ENCODE measurements at places on chromosomes 7 and 10.

DNA sequence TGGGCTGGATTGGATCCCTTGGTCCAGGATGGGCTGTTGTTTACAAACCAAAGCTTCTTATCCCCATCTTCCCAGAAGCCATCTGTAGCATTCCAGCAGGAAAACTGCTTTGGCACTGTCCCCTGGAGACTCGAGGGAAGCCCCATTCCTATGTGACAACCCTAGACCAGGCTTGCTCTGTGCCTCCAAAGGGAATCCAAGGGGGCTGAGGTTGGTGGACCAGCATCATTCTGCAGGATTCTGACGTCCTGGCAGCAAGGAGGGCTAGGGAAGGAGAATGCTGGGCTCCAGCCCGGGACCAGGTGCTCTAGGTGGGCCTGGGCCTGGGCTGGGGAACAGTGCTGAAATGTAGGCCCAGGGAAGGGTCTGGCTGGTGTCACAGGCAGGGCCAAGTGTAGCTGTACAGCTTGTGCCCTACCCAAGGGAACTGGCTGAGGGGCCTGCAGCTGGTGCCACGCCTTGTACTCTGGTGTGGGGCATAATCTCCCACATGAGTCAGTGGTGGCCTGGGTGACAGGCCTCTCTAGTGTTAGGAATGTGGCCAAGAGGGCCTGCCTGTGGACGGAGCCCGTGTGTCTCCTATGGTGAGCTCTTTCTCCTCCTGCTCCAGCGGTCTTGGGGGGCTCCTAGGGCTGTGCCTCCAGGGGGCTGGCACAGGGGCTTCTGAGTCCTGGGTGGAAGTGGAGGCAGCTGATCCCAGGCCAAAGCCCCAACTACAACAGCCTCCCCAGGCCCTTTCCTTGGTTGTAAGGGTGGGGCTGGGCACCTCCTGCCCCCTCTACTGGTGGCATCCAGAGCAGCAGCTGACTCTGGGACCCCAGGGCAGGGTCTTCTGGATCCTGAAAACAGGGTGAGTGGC is 25.2 kb downstream of the TRIM8 start:
- no peak for DNase-seq

DNA sequence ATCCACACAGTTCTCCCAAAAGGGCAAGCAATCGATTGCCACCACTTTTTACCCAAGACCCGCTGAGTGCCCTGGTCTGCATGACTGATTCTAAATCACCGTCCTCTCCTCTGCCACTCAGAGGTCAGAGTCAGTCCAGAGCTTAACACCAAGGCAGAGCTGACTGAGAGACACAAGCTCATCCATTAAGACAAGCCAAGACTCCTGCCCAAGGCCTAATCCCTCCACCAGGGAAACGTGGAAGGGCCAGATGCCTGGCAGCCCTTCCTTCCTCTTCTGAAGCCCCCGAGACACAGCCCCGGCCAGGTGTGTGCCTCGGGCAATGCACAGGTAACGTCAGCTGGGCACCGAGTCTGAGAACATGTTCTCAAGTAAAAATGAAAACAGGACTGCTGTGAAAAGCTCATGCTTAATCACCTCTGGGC is 51.7 kb downstream of the DIP2C start:
- no peak for DNase-seq

DNA sequence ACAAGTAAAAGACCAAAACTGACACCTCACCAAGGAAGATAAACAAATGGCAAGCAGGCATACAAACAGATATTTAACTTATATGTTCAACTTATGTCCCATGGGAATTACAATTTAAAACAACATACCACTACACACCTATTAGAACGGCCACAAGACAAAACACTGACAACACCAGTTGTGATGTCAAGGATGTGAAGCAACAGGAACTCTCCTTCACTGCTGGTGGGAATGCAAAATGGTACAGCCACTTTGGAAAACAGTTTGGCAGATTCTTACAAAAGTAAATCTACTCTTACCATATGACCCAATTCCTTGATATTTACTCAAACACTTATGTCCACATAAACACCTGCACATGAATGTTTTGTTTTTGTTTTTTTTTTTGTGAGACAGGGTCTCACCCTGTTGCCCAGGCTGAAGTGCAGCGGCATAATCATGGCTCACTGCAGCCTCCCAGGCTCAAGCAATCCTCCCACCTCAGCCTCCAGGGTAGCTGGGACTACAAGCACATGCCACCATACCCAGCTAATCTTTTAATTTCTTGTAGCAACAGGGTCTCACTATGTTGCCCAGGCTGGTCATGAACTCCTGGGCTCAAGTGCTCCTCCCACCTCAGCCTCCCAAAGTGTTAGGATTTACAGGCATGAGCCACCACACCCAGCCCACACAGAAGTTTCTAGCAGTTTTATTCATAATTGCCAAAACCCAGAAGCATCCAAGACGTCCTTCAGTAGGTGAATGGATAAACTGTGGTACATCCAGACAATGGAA is 27.3 kb downstream of the HERC4 start:
- no peak for DNase-seq

GRCh38 chr10:42971251-42971599 is 105.6 kb upstream of the RET start:
- no peak for DNase-seq

DNA sequence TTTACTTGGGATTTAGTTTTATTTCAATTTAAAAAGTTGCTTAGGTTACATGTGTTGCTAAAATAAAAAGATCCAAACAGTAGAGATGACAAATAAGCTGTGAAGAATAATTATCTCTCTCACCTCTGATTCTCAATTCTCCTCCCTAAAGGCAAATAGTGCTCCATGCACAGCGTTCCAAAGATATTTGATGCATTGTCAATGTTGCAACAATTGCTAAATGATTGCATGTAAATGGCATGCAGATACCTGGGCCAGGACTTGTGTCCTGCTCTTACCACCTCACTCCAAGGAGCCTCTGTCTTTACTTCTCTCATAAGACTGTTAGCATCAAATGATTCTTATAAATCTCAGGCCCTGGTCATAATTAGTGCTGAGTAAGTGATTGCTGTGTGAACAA is 217.7 kb downstream of the SEC23IP start:
- DNase-seq = no peak

DNA sequence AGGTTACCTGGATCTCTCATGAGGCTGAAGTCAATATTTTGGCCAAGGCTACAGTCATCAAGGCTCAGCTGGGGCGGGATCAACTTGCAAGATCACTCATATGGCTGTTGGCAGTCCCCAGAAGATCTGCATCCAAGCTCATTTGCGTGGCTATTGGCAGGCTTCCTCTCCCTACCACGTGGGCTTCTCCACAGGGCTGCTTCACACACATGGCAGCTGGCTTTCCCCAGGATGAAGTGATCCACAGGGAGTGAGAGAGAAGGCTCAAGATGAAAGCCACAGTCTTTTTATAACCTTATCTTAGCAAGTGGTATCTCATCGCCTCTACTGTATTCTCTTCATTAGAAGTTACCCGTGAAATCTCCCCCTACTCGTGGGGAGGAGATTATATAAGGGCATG is 167.4 kb downstream of the TMEM26 start:
- no peak for DNase-seq

GRCh38 chr10:85581371-85581770 is 785.2 kb downstream of the GRID1 start:
- DNase-seq = no peak

- no peak for DNase-seq
These were observed 200.7 kb downstream of the CELF2 start for GRCh38 chr10:11218395-11218794.
